ENCODE measurements at places on chromosomes 2 and 18.

- no peak for DNase-seq
Measured at GRCh38 chr2:52112141-52112540, 1080.2 kb upstream of the NRXN1 start.

DNA sequence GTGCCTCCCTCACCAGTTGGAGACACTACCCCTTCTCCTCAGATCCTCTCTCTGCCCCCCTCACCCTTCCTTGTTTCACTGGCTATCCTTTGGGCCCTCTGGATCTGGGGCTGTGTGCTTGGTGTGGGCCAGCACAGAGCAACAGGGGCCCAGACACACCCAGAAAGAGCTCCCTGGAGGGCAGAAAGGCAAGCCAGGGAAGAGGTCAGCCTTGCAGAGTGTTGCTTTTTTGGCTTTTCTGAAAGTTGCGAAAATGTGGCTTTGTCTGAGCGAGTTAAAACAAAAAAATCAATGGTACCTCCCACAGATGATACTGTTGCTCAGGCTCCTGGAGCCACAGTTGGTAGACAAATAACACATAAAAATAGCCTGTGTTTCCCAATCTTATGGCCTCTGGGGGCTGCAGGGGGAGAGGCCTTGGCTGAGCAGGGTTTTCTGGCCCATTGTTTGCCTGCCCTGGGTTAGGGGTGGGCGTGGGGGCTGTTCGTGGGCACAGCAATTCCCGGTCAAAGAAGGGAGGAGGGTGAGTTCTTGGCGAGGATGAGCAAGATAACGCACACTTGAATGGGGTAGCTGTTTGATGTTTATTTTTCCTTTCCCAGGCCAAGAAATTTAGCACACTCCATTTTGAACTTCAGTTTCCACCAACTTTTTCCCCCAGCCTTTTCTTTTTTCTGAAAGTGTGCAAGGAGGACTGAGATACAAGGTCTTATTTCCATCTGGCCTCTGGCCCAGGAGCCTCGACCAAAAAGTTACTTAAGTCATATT lies 167.0 kb upstream of the HAAO start:
- DNase-seq, result no peak

DNA sequence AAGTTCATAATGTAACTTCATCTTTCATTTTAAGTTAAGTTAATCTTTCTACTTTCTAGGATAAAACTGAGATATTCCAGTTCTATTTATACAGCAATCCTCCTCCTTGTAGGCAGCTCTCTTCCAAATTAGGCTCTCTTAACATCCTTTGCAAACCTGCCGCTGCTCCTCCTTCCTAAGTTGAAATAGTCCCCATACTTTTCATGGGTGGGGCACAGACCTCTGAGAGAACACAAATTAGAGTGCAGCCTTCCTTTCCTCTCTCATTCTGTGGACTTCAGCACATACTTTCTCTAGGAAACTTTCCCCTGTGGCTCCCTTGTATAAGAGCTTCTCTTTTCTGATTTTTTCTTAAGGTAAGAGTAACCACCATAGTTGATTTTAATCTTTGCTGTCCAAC lies 28.3 kb downstream of the TWSG1 start:
- no peak for DNase-seq

- no peak for DNase-seq
Measured at GRCh38 chr18:61496374-61496773, 163.1 kb downstream of the CDH20 start.

GRCh38 chr2:164006704-164007103 lies 270.9 kb upstream of the FIGN start:
- DNase-seq, result no peak

Data from type B pancreatic cell (in vitro differentiated cells).